Spinal cord (tissue), 10 donors: ENCODE measurements at places on chromosomes 3 and 15. TPM values are rescaled to one million over a fixed set of nuclear protein-coding genes. Genes with fewer than 3 reads are reported as not detected.
A peak's percentile ranks its signal among the peaks of the same experiment; 100 is the strongest.

The NR1I2 gene
- total RNA-seq: 0.69 TPM

The MYEF2 gene
- 73.0 TPM for total RNA-seq

The DLEC1 gene
- total RNA-seq: 7.5 TPM

The CFAP100 gene
- 16.6 TPM for total RNA-seq

DNA sequence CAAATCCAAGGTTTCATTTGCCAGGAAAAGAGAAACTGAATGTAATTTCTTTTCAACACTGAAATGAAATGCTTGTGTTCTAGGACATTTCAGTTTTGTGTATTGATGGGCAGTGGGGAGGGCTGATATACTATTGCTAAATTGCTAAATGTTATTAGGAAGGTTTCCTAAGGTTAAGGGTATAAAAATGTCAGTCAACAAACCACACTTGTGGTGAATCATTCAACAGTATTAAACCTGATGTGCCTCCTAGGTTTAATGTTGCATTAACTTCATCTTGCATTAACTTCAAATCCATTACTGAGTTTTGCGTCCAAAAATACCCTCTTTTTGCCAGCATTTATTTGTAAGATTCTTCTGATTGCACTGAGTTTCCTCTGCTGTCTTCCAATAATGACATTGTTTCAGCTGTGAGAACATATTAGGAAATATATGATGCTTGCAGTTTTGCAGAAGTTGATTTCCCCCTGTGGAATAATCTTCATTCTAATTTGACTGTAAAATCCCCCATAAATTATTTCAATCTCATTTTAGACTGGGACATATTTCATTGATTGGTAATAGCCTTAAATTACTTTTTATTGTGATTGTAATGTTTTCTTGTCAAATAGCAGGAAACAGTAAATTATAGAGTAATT lies 758.3 kb downstream of the GBE1 start:
- no peaks in the 10 kb centered on the region for H3K36me3 ChIP-seq
- no peaks in the 10 kb centered on the region for H3K4me1 ChIP-seq
- H3K27ac ChIP-seq: no peak overlapping the region
- no peaks in the 10 kb centered on the region for H3K27me3 ChIP-seq

GRCh38 chr15:85709250-85709649 lies 85.5 kb downstream of the KLHL25 start:
- H3K27me3 ChIP-seq: no peaks in the 10 kb centered on the region
- DNase-seq: no peak
- H3K36me3 ChIP-seq: peaks cover 11% of the 10 kb centered on the region
- H3K4me1 ChIP-seq: no peaks in the 10 kb centered on the region

GRCh38 chr3:111159391-111159790 lies 87.8 kb downstream of the NECTIN3 start:
- H3K27me3 ChIP-seq: no peaks in the 10 kb centered on the region
- peaks cover 7% of the 10 kb centered on the region for H3K36me3 ChIP-seq
- H3K4me3 ChIP-seq: no peak overlapping the region
- no peak overlapping the region for H3K27ac ChIP-seq
- no peak for DNase-seq

DNA sequence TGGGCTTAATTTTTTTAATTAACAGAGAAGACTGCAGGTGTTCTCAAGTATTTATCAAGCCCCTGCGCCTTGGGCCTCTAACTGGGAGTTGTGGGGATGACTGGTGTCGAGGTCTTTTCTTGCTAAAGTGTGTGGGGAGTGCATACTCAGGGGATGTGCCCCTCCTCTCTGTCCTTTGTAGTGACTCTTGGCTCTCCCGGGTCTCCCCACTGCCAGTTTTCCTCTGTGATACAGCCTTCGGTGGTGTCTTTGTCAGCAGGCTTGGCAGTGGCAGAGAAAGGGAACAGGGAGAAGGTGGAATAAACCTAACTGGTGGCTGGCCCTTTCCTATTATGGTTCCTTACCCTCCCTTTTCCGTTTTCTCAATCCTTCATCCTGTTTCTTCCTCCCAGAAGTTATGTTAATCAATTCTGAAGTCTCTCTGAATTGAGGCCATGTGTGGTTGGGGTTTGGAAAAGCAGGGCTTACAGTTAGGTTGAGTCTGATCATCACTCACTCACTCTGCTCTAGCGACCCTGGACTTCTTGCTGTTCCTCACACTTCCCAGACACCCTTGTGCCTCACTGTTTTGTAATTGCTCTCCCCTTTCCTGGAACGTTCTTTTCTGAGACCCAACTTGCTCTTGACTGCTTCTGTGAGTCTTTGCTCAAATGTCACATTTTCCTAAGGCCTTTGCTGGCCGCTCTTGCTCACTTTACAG lies 158.1 kb downstream of the PTPRG start:
- DNase-seq: no peak
- no peak overlapping the region for H3K4me3 ChIP-seq
- peaks cover 11% of the 10 kb centered on the region for H3K4me1 ChIP-seq
- H3K36me3 ChIP-seq: no peaks in the 10 kb centered on the region

- no peaks in the 10 kb centered on the region for H3K27me3 ChIP-seq
- H3K27ac ChIP-seq: no peak overlapping the region
- peaks cover 3% of the 10 kb centered on the region for H3K4me1 ChIP-seq
- no peak for DNase-seq
- no peaks in the 10 kb centered on the region for H3K36me3 ChIP-seq
These were observed 49.1 kb upstream of the TPRG1 start for GRCh38 chr3:189122526-189123205.

DNA sequence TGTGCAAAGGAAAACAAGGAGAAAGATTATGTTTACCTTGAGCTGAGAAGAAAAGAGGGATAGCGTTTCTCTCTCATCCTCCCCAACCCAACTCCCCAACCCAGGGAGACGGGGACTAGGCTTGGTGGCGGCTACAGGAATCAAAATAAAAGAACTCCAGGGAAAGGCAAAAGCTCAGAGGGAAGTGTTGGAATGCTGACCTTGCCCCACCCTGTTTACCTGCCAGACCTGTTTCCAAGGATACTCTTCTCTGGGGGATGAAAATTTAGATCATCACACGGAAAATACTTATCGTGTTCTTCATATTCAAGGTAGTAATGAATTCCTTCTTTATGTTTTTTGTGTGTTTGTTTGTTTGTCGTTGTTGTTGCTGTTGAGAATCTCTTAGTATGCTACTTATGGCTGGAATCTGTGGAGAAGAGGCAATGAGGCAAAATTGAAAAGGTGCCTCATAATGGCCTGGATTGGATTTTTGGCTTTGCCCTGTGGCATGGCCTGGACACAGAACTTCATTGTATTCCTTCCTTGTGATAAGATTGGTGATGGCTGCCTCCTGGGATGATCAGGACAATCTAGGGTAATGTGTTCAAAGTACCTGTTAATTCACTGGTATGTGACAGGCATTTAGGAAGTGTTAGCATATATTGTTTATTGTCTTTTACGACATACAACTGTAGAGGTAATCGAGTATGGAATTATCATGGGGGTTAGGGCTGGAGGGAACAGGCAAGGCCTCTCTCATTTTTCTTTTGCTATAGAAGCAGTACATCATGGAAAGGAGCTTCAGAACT lies 11.1 kb upstream of the TPRG1 start:
- no peak overlapping the region for H3K27ac ChIP-seq
- no peaks in the 10 kb centered on the region for H3K36me3 ChIP-seq
- no peaks in the 10 kb centered on the region for H3K27me3 ChIP-seq
- H3K4me1 ChIP-seq: no peaks in the 10 kb centered on the region
- H3K4me3 ChIP-seq: no peak overlapping the region
- DNase-seq: no peak

DNA sequence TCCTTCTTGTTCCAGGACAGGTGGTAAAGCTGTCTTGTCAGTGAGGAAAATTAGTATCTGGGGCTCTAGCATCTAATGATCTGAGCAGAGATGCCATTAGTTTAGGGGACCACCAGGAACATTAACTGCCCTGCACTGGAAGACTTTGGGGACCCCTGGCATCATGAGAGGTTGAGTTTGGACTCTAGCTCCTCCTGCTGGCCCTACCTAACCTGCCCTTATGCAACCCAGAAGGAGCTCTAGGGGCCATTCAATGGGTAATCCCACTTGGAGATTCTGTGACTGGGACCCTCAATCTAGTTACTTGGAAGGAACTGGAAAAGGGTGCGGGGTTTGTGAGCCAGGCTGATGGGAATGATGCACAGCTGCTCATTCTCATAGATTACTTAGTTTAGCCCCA lies 451.0 kb downstream of the EPHB1 start:
- H3K4me3 ChIP-seq: no peak overlapping the region
- H3K4me1 ChIP-seq: no peaks in the 10 kb centered on the region
- DNase-seq: no peak

- no peaks in the 10 kb centered on the region for H3K36me3 ChIP-seq
- DNase-seq: no peak
- no peaks in the 10 kb centered on the region for H3K27me3 ChIP-seq
These were observed 229.7 kb downstream of the NAALADL2 start for GRCh38 chr3:175088766-175089380.

GRCh38 chr3:52998771-52999513 lies 46.9 kb downstream of the SFMBT1 start:
- H3K36me3 ChIP-seq: peaks cover 20% of the 10 kb centered on the region
- no peak overlapping the region for H3K27ac ChIP-seq
- H3K4me1 ChIP-seq: no peaks in the 10 kb centered on the region

DNA sequence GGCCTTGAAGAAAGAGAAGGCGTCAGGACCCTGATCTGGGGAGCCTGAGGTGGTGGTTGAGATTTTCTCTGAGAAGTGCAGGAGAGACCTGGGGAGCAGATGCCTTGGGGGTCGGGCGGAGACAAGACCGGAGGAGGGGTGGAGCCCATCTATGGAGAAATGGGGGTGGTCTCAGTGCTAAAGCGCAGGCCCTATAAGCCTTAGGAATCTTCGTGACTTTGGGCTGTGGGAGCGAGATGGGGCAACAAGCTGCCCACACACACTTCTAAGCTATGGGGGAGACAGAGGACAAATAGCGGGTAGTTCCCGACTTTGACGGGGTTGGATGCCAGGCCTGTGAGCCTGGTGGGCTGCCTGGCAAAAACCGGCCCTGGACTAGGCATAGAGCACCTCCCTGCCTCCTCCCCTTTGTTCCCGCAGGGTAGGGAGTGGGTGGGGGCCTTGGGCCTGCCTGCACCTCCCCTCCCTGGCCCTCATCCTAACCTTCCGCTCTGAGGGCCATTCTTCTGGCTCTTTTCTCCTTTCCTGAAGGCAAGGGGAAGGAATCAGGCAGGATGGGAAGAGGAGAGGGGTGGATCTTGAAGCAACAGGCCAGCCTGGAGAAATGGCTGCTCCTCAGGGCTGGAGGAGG lies 880 bp downstream of the NISCH start:
- H3K27ac ChIP-seq: peak overlapping the region; percentile 85
- H3K36me3 ChIP-seq: peaks cover 32% of the 10 kb centered on the region
- peaks cover 33% of the 10 kb centered on the region for H3K4me1 ChIP-seq
- no peaks in the 10 kb centered on the region for H3K27me3 ChIP-seq
- peak overlapping the region; percentile 93 for H3K4me3 ChIP-seq
- no peak for DNase-seq

GRCh38 chr15:95987299-95987698 lies 343.2 kb upstream of the NR2F2 start:
- no peaks in the 10 kb centered on the region for H3K4me1 ChIP-seq
- H3K27ac ChIP-seq: no peak overlapping the region
- H3K27me3 ChIP-seq: no peaks in the 10 kb centered on the region
- DNase-seq: no peak
- H3K36me3 ChIP-seq: no peaks in the 10 kb centered on the region

GRCh38 chr3:178352326-178353005 lies 183.8 kb upstream of the KCNMB2 start:
- H3K27me3 ChIP-seq: no peaks in the 10 kb centered on the region
- no peak for DNase-seq
- H3K4me3 ChIP-seq: no peak overlapping the region
- H3K27ac ChIP-seq: no peak overlapping the region
- H3K36me3 ChIP-seq: no peaks in the 10 kb centered on the region
- H3K4me1 ChIP-seq: no peaks in the 10 kb centered on the region

DNA sequence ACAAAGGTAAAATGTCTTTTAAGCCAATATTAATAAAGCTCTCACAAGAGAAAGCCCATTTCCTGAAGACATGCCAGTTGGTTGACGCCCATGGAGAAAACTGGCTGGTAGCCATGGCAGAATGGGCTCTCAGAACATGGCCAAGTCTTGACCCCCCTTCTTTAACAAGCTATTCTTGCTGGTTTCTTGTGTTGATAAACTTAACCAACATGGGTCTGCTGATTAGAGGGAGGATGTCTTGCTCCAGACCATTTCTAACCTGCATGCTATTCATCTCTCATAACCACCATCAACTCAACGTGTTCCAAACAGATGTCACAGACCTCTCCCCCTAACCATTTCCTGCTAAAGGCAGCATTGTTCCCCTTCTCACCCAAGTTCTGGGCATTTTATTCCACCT lies 25.7 kb downstream of the NTRK3 start:
- H3K27ac ChIP-seq: no peak overlapping the region
- DNase-seq: no peak
- H3K4me3 ChIP-seq: no peak overlapping the region
- H3K36me3 ChIP-seq: peaks cover 11% of the 10 kb centered on the region

- H3K4me3 ChIP-seq: no peak overlapping the region
- no peak for DNase-seq
- H3K27me3 ChIP-seq: no peaks in the 10 kb centered on the region
- no peaks in the 10 kb centered on the region for H3K4me1 ChIP-seq
These were observed 1088.9 kb downstream of the NAALADL2 start for GRCh38 chr3:175948041-175948440.

DNA sequence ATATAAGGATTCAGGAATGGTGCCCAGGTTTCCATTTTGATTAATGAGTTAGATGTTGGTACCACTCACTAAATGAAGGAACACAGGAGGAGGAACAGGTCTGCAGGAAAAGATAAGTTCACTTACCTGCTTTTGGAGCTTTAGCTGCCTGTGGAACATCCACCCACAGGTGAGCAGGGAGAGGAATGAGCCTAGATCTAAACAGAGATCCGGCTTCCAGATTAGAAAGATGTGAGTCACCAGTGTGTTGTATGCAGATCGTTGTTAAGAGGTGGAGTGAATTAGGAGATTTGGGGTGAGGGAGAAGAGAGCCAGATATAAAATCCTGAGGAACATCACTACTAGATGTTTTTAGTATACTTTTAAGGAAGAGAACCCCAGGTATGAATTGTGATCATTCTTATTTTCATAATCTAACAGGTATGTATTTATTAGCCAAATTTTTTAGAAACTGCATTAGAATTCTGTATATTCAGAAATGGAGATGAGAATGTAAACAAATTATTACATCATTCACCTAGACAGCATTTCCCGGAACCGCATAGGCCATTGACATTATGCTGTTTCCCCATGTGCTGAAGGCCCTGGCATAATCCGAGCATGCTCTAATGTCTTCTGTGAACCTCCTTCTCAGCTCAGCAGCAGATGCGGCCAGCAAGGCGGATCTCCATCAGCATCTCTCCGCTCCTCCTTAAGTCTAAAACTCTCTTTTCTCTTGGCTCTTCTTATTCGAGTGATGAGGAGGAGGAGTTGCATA lies 118.2 kb downstream of the KLHL25 start:
- no peak overlapping the region for H3K4me3 ChIP-seq
- no peaks in the 10 kb centered on the region for H3K4me1 ChIP-seq
- DNase-seq: no peak
- no peaks in the 10 kb centered on the region for H3K27me3 ChIP-seq
- H3K36me3 ChIP-seq: peaks cover 6% of the 10 kb centered on the region

GRCh38 chr3:17115186-17115585 lies 230.4 kb downstream of the PLCL2 start:
- no peaks in the 10 kb centered on the region for H3K27me3 ChIP-seq
- no peak overlapping the region for H3K27ac ChIP-seq
- no peak overlapping the region for H3K4me3 ChIP-seq
- no peak for DNase-seq
- no peaks in the 10 kb centered on the region for H3K36me3 ChIP-seq
